ENCODE measurements at places on chromosomes 2 and 18.

GRCh38 chr2:108449410-108450130 lies 564 bp downstream of the GCC2 start:
- peak; percentile 37 for DNase-seq

DNA sequence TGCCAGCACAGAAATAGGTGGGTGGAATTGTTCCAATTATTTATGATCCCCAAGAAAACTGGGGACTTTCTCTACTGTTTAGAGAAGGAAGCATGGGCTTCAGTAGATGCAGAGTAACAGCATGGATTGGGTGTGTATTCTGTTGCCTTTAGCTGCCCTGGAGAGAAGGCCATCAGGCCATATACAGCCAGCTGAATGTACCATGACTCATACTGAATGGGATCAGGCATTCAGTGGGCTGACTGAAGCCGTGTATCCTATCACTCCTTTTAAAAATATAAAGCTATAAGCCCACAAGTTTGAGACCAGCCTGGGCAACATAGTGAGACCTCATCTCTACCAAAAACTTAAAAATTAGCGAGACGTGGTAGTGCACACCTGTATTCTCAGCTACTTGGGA lies 16.7 kb upstream of the PLEKHM3 start:
- no peak for DNase-seq

DNA sequence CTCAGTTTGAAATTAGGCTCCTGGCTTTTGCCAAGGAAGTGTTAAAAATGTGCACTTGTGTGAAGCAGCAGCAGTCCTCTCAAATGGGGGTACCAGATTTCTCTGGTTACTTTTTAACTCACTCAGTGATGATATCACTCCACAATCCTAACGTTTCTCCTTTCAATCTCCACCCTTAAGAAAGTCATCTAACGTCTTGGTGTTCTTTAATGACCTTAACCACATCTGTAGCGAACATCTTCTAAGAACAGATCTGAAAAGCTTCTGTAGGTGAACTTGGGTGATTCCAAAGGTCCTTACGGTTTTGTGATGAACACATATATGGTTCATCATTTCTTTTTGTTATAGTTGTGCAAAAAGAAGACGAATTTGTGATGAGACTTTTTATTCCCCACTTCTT lies 73.2 kb downstream of the DOCK10 start:
- no peak for DNase-seq

DNA sequence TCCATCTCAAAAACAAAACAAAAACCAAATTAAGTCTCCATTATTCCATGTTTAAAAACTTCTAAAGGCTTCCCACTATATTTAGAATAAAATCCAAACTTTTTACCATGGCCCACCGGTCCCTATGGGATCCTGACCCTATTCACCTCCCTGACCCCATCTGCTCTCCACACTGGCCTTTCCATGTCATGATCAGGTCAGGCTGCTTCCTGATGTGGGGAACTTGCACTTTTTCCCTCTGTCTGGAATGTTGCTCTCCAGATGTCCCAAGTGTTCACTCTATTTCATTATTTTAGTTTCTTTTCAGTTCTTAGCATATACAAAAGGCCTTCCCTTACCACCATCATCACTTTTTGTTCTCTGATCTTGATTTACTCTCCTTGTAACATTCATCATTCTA lies 7.5 kb upstream of the MTA3 start:
- no peak for DNase-seq

GRCh38 chr2:68282811-68283418 lies 30.6 kb upstream of the PPP3R1 start:
- peak; percentile 71 for DNase-seq

- DNase-seq: no peak
Observed at GRCh38 chr2:1603521-1603920, 140.8 kb downstream of the PXDN start.
